ENCODE measurements at places on chromosomes 2 and 18.
A peak's percentile ranks its signal among the peaks of the same experiment; 100 is the strongest.

DNA sequence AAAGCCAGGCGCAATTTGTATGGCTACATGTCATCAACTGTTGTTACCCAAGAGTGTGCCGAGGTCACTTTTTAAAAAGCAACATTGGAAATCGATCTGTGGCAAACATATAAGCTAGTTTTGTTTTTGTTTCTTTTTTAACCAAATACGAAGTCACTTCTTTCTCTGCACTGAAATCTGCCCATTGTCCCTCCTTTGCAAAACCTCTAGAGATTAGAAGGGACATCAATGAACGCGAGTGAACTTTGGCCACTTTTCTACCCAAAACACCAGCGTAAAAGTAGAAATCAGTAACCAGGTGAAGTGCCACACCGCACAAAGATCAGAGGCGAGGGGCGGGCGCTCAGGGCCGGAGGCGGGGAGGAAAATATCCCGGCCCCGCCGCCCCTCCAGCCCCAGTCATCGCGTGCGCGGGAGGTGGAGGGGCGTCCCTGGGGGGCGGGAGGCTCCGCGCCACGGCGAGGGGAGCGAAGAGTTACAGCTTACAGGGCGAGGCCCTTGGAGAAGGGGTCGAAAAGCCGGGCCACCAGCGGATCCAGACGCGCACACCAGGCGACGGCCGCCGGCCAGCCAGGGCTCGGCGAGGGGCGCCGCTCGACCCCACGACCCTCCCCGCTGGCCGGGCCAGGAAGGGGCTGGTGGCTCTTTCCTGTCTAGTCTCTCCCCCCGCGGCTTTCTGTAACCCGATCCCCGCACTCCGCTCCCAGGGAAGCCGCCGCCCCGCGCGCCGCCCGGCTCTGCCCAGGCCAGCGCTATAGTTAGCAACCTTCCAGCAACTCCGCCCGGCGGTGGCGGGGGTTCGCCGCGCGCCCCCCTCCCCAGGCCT is 993 bp downstream of the RBMS1 start:
- DNase-seq: no peak

GRCh38 chr2:68775272-68775842 is 40.7 kb downstream of the ARHGAP25 start:
- DNase-seq: no peak

DNA sequence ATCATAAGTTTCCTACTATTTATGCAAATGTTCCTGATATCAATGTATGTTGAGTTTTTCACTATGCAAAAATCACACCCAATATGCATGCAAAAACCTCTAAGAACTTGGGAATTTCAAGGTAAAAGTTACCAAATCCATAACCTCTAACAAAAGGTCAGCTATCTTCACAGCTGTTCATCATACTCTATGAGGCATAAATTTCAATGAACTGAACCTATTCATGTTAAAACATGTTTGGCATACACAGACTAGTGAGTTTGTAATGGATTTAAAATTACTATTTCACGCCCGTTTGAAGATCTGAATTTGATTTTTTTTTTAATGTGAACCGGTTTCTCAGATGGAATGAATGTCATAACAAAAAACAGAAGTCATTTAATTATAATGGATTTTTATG is 100.2 kb downstream of the ATAD2B start:
- DNase-seq: no peak

DNA sequence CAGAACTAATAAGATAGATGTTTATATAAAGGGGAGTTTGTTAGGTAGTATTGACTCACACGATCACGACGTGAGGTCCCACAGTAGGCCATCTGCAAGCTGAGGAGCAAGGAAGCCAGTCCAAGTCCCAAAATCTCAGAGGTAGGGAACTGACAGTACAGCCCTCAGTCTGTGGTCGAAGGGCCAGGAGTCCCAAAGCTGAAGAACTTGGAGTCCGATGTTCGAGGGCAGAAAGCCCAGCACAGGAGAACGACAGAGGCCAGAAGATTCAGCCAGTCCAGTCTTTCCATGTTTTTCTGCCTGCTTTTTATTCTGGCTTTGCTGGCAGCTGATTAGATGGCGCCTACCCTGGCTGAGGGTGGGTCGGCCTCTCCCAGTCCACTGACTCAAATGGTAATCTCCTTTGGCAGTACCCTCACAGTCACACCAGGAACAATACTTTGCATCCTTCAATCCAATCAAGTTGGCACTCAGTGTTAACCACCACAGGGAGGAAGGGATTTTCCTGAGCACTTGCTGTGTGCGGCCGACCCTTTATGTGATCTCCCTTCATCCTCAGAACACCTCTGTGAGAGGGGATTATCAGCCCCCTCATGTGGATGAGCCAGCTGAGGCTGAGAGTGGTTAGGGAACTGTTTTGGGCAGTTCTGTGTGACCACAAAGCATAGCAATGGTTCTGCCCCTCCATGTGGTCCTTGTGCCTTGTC is 78.3 kb downstream of the RNF144A start:
- no peak for DNase-seq

DNA sequence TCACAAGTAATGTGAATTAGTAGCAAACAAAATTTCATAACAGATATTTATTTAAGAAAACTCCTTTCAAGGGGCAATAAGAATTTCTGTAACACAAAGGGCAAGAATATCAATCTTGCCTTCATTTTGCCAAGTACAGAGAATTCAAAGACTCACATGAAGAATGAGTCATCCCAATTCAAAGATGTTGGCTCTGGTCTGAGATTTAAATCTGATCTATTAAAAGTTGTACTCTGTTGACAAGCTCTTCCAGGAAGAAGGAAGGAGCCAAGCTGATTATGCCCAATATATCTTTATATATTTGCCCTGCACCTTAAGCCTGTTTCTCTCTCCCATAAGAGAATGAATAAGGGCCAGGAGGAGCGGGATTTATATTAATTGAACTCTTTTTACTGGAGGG is 55.9 kb upstream of the RPE start:
- no peak for DNase-seq

DNA sequence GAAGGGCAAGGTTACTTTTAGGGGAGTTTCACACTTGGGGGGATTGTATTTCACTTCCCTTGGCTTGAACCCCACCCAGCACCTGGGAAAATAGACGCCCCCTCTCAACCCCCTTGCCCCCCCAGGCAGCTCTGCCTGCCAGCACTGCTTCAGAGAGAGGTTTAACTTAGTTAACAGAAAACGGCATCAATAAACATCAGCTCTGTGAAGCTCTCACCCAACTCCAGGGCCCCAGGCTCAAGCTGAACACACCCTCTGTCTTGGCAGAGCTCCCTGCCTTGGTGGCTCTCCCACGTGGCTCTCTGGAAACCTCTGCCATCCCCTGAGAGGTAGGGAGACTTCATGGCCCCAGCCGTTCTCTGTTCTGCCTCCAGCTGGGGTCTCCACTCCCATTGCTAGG is 244.1 kb downstream of the ACKR3 start:
- no peak for DNase-seq

- DNase-seq: no peak
These were observed 258.1 kb downstream of the GBX2 start for GRCh38 chr2:235910067-235910466.

DNA sequence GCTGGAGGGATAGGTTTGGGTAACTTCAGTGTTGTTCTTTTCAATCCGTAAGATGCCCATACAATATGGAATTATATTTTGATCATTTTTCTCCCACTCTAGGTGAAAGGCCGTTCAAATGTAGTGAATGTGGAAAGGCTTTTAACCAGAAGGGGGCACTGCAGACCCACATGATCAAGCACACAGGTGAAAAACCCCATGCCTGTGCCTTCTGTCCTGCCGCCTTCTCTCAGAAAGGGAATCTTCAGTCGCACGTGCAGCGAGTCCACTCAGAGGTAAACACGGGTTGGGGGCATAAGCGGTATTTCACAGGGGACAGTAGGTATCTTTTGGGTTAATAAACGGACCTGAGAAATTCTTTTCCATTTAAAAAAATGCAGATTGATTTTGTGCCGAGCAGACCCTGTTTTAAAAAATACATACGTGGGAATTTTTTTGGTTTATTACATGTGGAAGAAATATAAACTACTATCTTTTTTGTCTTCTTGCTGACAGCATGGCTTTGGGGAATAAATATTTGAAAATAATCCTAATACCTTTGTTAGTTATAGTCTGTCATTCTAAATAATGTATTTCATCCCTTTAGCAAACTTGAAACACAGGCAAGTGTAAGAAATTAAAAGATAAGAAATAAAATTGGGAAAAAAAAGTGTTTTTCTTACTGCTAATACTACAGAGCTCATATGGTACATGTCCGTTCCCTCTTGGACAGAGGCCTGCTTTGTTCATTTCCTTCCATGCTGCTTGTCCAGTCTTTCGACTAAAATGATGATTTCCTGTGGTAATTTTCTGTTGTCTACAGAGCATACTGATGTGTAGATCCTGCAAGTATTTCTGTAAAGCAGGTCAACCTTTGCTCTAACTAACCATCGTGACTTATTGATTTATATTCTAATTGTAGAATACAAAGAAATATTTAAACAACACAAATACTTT is 53.3 kb downstream of the ZNF236 start:
- peak; percentile 64 for DNase-seq

DNA sequence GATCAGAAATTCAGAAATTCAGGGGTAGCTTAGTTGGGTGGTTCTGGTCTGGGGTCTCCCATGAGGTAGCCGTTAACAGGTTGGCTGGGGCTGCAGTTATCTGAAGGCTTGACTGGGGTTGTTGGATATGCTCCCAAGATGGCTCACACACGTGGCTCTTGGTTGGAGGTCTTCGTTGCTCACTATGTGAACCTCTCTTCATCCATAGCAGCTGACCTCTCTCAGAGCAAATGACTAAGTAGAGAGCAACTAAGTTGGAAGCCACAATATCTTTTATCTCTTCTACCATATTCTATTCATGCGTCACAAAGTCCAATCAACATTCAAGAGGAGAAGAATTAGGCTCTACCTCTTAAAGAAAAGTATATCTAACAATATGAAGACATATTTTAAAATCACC is 38.7 kb upstream of the SERTAD2 start:
- DNase-seq: no peak

DNA sequence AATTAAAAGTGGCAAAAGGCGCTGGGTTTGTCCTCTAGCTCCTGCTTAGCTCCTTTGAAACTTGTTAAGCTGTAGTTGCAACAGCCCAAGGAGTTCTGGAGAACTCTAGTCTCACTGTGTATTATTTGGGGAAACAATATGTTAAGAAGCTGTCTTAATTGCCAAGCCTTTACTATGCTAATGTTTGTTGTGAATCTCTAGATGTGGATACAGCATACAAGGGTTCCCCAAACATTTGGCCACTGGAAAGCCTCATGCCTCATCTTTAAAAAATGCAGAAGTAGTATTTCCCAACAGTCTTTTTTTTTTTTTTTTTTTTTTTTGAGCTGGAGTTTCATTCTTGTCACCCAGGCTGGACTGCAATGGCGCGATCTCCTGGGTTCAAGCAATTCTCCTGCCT is 236.7 kb downstream of the PRKCE start:
- no peak for DNase-seq

- DNase-seq: no peak
These were observed 221.4 kb upstream of the TRIB2 start for GRCh38 chr2:12495247-12495868.

GRCh38 chr2:144560251-144560650 is 40.3 kb upstream of the ZEB2 start:
- no peak for DNase-seq

- no peak for DNase-seq
These were observed 11.8 kb downstream of the IGFBP2 start for GRCh38 chr2:216644842-216645635.

DNA sequence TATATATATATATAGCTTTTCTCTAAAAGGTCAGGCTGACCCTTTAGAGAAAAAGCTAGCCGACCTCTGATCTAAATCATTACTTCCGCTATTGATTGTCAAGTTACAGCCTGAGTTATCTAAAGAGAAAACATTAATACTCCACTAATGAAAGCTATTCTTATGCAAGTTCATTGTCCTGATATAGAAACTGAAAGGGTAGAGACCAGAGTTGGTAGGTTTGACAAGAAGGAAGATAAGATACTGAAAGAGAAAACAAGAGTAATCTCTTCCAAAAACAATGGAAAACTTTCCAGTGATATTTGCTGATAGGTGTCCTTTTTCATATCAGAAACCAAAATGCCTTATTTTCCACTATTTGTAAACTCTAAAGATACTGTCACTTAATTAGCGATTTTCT is 62.8 kb upstream of the SLC39A10 start:
- DNase-seq: no peak

DNA sequence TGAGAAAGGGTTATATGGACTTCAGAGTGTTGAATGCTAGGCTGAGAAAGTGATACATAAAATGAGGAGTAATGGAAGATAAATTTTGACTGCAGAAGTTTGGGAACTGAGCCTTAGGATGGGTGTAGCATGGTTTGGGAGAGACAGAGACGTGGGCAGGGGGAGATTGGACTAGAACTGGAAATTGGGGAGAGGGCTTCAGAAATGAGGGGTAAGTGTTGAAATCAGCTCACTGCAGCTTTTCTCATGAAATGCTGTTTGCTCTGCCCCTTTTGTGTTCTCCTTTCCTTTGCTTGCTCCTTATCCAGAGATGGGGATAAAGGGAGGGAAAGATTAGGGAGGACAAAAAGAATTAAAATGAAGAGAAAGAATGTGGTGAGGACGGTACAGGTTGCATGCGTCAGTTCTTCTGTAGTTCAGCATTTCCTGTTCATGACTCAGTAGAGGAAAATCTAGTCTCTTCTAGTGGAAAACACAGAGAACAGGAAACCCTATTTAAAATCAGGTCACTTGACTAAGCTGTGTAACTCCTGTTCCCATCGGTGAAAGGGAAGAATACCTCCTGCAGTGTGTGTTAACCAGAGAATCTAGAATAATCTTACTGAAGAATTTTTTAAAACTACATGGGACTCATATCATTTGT is 105.6 kb downstream of the CRIM1 start:
- DNase-seq: no peak

GRCh38 chr18:62485684-62486083 is 37.1 kb upstream of the ZCCHC2 start:
- DNase-seq: no peak

DNA sequence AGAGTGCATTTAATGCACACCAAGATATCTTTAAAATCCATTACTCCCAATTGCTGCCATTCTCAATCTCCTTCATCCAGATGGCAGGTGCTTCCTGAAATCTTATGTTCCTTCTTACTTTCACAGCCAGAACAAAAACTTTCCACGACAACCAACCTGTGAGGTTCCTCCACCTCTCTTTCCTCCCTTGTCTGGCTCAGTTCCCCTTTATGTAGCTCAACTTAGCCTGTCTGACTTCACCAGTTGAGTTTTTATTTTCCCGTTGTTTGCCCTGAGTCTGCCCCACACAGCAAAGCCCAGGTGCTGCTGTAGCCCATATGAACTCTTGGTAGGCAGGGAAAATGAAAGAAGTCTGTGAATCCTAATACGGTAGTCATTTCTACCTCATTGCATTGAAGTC is 112.5 kb downstream of the MREG start:
- DNase-seq: no peak

GRCh38 chr2:152086231-152086630 is 12.6 kb downstream of the CACNB4 start:
- DNase-seq: no peak

- DNase-seq: no peak
These were observed 298.2 kb upstream of the CHST9 start for GRCh38 chr18:27483276-27483675.

GRCh38 chr2:14126846-14127245 is 505.7 kb upstream of the LRATD1 start:
- no peak for DNase-seq

- no peak for DNase-seq
These were observed 104.2 kb upstream of the NEUROD1 start for GRCh38 chr2:181784556-181784955.
